ENCODE measurements at places on chromosomes 6 and 20.

DNA sequence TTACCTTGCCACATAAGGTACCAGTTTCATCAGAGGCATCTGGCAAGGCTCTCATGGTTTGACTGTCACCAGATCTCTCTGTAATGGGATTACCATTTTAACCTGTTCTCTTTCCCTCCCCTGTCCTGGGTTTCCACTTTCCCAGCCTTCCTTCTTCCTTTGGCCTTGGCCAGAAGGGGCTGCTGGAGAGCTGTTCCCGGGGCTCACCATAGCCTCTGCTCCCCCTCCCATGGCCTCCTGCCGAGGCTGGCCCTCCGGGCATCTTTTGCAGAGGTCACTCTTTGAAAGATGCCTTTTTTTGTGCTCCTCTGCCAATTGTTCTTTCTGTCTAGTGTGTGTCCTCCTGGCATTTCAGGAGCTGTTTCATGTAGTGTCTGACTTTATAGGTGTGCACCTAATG, 100.7 kb upstream of the SCP2D1 start:
- no peak for DNase-seq

DNA sequence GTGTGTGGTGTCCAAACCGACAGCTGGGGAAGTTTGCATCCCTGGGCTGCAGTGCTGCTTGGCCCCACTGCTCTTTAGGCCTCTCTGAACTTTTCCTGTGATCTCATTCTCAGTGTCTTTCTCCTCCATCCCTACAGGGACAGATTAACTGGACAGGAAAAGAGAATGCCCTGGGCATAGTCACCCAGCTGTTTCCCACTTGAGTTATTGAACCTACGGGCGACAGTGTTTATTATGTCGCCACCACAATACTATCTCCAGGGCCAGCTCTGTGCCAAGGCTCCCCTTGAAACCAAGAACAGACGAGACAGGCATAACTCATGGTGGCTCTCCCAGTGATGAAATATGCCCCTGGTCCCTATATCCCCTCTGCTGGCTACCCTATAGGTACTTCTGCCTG, 147.8 kb upstream of the EPHA7 start:
- DNase-seq: no peak

DNA sequence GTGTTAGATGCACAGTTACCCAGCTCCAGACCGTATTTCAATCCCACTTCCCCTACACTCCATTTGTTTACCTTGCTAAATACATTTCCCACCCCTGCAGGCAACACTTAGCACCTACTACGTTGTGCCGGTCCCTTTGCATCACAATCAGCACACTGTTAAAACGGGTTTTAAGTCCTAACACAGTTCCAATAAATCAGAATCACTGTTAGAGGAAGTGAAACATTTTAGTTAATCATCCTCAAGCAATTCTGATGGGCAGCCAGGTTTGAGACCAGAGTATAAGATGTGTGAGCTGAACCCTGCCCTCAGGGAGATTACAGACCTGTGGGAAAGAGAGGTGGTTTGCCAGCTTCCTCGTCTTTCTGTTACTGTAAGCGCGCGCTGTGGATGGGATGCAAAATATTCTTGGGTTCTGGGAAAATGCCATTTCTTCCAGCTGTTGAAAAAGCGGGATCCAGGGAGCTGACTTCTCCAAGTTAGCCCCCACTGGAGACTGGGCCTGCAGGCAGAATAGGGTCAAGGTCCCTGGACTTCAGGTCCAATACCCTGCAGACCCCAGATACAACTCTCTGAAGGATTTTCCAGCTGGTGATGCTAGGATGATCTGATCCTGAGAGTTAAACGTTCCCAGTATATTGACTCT, 3.1 kb downstream of the ZCCHC3 start:
- DNase-seq: no peak

DNA sequence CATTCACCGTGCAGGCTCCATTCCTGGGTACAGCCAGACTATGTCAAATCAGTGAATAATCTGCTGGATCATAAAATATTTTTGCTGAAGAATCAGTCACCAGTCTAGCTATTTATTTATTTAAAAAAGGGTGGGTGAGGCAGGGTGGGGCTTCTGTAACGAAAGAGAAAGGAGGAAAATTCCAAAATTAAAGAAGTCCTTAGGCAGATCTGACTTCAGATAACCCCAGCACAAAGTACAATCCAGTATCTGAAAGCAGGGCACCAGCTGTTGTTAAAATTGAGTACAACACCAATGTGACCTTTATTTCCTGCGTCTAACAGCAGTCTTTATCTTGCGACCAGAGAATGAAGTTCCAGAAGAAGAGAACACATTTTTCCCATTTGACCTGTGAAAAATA, 15.7 kb downstream of the FAM8A1 start:
- no peak for DNase-seq

GRCh38 chr6:135962731-135963130, 111.2 kb downstream of the PDE7B start:
- DNase-seq: no peak

- no peak for DNase-seq
Observed at GRCh38 chr20:53243152-53243551, 271.0 kb downstream of the TSHZ2 start.

GRCh38 chr6:157690441-157691210, 132.4 kb upstream of the SNX9 start:
- no peak for DNase-seq

- no peak for DNase-seq
Observed at GRCh38 chr6:52227495-52227894, 16.8 kb downstream of the IL17F start.

GRCh38 chr6:32073101-32073500, 34.9 kb downstream of the CYP21A2 start:
- no peak for DNase-seq

DNA sequence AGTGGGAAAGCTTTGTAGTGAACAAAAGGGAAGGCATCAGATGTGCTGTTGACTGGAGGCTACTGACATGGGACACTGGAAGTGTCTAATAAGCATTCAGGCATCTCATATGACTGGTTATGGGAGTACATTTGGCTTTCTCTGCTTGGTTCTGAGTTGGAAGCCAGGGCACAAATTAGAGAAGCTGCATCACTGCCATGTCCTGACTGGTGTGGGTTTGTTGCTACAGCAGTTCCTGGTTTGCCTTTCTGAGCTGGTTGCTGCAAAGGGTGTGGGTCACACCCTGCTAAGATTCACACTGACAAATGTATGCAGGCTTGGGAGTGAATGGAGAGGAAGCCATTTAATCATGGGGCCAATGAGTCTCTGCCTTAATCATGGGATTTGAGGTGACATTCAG, 36.2 kb upstream of the NANP start:
- DNase-seq: no peak

GRCh38 chr6:52612336-52613054, 35.6 kb upstream of the TRAM2 start:
- DNase-seq: no peak

DNA sequence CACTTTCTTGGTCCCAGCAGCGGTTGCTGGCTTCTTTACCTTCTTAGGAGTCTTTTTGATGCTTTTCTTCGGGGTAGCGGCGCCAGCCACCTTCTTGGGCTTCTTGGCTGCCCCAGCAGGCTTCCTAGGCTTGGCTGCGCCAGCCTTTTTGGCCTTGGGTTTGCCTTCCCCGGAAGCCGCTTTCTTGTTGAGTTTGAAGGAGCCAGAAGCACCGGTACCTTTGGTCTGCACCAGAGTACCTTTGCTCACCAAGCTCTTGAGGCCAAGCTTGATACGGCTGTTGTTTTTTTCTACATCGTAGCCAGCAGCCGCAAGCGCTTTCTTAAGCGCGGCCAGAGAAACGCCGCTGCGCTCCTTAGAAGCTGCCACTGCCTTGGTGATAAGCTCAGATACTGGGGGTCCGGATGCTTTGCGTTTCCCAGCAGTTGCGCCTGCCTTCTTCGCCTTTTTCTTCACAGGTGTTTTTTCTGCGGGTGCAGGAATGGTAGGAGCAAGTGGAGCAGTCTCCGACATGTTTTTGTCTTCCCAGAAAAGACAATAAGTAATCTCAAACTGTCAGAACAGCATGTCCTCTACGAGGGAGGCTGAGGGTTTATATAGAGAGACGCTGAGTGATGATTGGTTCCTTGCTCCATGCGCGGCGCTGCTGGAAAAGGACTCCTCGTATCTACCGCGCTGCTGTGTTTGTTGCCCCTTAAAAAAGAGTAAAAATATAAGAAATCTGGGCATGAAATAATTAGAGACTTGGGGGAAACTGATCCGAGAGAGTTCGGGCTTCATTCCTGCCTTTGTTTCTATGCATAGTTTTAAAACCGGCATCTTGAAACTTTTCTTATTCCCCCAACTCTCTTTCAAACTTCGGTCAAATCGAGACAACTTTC, 130.3 kb upstream of the BTN3A2 start:
- DNase-seq: peak; percentile 71

DNA sequence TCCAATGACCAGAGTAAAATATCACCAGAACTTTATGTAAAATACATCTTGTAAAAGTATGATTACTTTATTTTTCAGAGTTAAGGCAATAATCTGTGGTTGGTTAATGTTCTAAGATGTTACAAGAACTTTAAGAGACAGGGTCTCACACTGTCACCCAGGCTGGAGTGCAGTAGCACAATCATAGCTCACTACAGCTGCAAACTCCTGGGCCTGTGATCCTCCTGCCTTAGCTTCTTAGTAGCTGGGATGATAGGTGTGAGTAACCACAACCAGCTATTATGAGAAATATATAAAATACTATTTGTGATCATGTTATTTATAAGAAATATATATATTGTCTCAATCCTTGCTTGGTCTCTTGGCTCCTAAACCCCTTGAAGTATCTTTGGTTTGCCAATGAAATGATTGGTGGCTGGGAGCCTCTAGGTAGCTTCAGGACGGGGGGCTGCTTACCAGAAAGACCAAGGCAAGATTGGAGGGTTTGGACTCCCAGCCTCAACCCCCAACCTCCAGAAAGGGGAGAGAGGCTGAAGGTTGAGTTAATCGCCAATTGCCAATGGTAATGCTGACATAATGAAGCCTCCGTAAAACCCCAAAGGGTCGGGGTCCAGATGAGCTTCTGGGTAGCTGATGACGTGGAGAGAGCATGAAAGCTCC, 15.4 kb downstream of the SOD2 start:
- no peak for DNase-seq

DNA sequence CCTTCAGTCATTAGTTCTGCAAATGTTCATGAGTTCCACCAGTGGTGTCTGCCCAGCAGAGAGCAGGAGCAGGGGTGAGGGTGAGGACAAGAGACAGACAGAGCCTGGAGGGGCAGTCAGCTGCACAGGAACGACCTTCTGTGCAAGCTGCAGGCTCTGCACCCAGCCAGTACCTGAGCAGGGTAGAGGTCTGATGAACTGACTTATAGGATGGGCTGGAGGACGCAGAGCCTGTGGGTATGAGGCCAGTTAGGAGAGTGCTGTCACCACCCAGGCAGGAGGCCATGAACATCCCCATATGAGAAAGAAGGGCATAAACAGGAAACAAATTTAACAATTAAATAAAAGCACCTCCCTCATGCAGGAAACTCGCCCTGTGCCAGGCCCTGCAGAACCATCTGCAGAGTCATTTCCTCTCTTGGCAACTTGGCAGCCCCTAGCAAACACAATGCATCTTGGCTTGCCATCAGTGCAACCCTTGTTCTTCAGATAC, 17.9 kb downstream of the C6orf15 start:
- no peak for DNase-seq

DNA sequence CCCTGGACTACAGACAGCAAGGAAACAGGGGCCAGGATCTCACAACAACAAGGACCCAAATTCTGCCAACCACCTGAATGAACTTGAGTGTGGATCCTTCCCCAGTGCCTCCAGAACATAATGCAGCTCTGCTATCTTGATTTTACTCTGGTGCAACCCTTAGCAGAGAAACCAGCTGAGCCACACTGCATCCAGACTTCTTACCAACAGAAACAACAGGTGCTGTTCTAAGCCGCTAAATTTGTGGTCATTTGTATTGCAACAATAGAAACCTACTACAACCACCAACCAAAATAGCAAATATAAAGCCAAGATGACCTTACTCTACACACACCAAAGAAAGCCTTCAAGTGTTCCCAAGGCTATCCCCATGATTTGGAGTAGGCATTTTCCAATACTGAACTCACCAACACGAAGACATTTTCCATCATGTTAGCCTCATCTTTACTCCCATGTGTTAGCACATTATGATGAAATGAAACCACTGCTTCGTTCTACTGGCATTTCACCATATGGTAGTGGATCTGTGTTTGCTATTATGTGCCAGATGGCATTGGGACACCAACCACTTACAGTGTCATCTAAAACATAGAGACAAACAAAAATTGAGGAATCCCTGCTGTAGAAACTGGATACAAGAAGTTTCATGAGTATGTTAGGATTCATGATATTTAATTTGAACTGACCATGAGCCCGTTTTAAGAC, 249.8 kb upstream of the ID4 start:
- DNase-seq: no peak

DNA sequence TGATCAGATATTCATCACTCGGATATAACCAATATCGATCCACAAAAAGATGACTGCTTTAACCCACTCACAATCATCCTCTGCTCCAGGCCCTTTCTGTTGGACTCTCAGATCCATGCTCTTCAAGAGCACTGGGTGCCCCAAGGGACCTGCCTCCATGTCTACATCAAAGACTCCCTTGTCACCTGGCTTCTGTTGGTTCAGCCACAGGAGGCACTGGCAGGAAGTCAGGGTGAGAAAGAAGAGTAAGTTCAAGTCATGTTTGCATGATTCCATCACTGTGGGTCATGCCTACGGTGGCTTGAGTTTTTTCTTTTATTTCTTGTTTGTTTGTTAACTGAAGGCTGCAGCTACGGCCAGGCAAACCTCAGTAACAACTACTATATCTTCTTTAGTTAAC, 243.3 kb downstream of the ADGRG6 start:
- no peak for DNase-seq

- DNase-seq: no peak
Observed at GRCh38 chr6:38209371-38210260, 390.1 kb downstream of the ZFAND3 start.

GRCh38 chr20:41095110-41095969, 42.0 kb upstream of the PLCG1 start:
- DNase-seq: peak; percentile 72

- DNase-seq: no peak
Observed at GRCh38 chr20:52789716-52790115, 182.4 kb upstream of the TSHZ2 start.

GRCh38 chr6:127951172-127951917, 50.5 kb upstream of the THEMIS start:
- DNase-seq: no peak

DNA sequence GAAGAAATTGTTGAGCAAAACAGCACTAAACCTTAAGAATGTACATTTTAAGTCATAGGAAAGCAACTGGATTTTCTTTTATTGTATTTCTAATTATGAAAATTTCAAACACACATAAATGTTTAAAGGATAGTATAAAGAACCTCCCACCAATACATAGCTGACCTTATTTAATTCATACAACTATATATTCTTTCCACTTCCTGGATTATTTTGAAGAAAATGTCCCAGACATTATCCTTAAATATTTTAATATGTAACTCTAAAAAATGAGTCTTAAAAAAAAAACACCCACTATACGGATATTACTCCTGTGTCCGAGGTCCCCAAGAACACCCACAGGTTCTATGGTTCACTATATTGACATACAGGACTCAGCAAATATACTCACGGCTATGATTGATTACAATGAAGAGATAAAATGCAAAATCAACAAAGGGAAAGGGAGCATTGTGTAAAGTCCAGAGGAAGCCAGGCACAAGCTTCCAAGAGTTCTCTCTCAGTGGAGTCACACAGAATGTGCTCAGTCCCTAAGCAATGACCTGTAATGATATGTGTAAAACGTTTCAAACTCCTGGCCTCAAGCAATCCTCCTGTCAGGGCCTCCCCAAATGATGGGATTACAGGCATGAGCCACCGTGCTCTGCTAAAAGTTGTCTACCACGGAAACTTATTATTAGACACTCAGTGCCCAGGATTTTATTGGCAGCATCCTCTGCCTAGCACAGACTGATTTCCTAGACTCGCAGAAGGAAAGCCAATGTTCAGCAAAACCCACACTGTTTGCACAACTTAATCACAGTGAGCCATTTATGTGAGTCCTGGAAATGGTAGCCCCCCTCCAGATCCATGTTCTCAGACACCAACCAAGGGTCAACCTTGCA, 23.2 kb downstream of the GLYATL3 start:
- DNase-seq: no peak

All from mucosa of descending colon (tissue), 3 donors.